Testis (tissue), 5 donors: ENCODE measurements at places on chromosomes 5 and 9. TPM values are rescaled to one million over a fixed set of nuclear protein-coding genes. Genes with fewer than 3 reads are reported as not detected.
A peak's percentile ranks its signal among the peaks of the same experiment; 100 is the strongest.

DNA sequence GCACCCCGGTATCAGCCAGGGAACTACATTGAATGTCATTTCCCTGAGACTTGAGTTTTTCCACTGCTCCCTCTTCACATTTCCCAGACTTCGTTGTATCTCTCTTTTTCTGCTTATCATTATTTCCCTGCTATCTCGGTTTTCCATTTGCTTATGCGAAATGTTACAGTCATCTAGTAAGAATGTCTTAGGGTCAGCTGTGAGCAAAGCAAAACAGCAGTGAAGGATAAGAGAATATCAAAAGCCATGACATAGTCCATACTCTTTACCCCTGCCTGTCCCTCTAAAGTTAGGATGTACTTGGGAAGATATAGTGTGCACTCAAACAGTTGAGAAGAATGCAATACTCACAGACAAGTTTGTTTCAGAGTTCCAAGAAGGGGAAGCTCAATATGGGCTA is 88.7 kb downstream of the ITGA1 start:
- DNase-seq, result no peak

- peak; percentile 40 for DNase-seq
Measured at GRCh38 chr5:147688656-147689356, 93.7 kb downstream of the JAKMIP2 start.

DNA sequence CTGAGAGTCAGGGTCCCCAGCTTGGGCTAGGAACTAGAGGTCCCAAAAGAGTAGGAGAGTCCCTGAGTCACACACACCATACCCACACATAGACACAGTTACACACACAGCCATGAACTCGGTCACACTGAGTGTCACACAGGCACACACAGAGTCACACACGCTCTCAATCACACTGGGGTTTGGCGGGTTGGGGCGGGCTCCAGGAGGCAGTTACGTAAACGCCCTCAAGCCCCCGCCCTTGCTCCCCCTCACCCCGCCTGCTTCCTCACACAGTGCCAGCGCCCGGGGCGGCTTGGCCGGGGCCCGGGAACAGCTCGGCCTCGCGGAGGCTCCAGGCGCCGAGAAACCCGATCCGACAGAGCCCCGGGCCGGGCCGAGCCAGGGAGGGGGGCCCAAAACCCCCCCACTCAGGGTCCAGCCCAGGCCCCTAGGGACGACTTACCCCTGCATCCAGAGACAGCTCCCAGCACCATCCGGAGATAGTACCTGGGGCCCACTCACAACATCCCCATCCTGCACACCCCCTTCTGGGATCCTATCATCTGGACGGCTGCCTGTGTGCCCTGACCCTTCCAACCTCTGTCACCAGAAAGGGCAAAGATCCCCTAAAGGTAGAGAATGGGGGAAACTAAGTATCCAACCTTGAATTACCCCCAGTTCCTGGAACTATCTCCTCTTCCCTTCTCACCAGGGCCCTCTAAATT is 3.5 kb upstream of the CNTFR start:
- peak; percentile 75 for DNase-seq

DNA sequence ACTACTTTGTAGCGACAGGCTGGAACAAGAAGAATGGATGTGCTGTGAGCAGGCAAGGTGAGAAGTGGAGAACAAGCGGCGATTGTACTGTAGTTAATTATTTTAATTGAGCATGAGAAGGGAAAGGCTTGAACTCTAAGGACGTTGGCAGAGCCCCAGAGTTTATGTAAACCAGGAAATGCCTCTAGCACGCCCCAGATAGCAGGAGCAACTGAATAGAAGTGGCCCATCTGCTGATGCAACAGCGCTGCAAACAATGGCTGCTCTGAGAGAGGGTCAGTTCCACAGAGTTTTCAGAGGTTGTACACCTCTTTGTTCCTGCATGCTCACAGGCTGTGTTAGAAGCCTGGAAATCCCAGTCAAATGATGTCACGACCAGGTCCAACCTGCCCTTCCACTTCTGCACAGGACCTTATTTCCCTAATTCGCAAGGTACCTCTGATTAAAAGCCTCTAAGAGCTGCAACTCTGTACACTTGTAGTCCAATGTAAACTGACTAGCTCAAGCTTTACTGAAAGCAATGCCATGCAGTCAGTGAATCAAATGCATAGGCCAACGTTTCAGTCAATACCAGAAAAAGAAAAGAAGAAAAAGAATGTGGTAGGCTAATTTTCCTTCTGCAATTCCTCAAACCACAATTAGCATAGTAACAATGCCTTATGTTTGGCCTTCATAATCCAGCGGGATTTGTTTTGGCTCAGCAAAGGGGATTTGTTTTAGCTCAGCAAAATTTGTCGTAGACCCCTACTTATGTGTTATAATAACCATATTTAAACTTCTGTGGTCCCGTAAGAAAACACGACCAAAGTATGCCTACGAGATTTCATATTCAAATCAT is 119.6 kb upstream of the RETREG1 start:
- DNase-seq, result peak; percentile 82

GRCh38 chr9:134852906-134853654 is 27.5 kb upstream of the FCN2 start:
- DNase-seq, result peak; percentile 25

GRCh38 chr5:16884595-16884994 is 51.5 kb downstream of the MYO10 start:
- no peak for DNase-seq

The LCN15 gene
- polyA plus RNA-seq, result 0.41 TPM

The FNBP1 gene
- 37.9 TPM for polyA plus RNA-seq

The SPATA9 gene
- polyA plus RNA-seq, result 36.9 TPM

The PKN3 gene
- polyA plus RNA-seq, result 4.2 TPM

The MCCC2 gene
- 24.7 TPM for polyA plus RNA-seq

The KCNV2 gene
- 4.7 TPM for polyA plus RNA-seq

The GNA14 gene
- 4.4 TPM for polyA plus RNA-seq

The ECPAS gene
- 74.1 TPM for polyA plus RNA-seq
